ENCODE measurements at places on chromosomes 4 and X.

GRCh38 chr4:14719053-14719452 lies 283.2 kb upstream of the CPEB2 start:
- peak; percentile 87 for DNase-seq

- no peak for DNase-seq
These were observed 85.2 kb downstream of the HS3ST1 start for GRCh38 chr4:11343536-11343935.

GRCh38 chr4:132839070-132839469 lies 310.0 kb upstream of the PCDH10 start:
- no peak for DNase-seq

GRCh38 chr4:109205186-109205585 lies 97.3 kb downstream of the COL25A1 start:
- no peak for DNase-seq

DNA sequence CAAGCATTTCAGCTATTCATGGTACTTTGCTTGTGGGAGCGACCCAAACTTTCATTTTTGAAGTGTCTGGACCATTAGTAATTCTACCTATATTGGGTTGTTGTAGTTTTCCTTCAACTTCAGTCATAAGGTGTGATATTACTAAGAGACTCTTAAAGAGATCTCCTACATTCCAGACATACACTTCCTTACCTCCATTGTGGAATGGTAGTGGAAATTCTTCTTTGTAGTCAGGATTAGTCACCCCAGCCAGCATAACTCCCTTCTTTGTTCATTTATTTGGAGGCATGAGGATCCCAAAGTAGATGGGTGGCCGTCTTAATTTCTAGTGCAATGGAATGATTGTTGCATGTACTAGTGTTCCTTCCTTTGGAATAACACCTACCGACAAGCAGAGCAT lies 991.4 kb downstream of the ARAP2 start:
- no peak for DNase-seq

DNA sequence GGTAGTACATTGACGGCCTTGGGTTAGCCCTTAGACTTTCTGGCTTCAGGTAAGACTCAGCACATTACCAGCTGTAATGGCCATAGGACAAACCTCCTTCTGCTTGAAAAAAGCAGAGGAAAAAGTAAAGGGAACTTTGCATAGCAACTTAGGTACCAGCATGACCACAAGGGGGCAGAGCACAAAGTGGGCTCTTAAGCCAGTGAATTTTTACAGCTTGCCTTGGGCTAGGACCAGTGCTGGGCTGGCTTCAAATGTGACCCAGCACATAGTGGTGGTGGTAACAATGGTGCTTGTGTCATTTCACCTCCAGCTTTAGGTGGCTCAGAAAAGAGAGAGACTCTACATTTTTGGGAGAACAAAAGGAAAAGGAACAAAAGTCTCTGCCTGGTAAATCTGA lies 66.1 kb downstream of the KLHL4 start:
- no peak for DNase-seq

GRCh38 chr4:159227984-159228383 lies 125.1 kb downstream of the RAPGEF2 start:
- DNase-seq: peak; percentile 90

DNA sequence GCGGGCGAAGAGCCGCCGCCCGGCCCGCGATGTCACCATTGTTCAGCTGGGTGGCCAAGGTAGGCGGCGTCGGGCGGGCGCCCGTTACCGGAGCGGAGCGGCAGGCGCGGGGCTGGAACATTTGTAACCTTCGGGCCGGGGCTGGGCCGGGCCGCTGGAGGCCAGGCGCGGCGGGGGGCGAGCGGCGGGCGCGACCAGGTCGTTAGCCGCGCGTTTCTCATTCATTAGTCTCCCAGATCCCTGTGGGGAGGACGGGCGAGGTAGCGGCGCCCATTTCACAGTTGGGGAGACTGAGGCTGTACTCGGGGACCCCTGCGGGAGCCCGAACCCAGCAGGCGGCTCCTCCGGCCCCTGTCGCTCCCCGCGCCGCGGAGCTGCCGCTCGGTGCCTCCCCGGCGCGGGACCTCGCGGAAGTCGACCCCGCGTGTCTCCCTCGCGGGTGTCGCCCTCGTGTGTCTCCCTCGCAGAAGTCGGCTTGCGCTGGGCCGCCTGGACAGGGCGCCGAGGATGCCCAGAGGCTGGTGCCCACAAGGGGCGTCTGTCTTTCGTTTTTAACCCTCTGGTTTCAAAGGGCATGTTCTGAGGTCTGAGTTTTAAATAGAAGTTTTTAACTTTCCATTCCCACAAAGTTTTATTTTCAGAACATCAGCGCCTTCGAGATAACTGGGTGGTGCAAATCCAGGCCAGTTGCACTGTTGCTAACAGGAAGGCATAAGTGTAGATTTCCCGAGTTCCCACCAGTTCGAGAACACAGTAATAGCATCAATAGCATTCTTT lies 17.5 kb downstream of the PTTG2 start:
- peak; percentile 70 for DNase-seq

DNA sequence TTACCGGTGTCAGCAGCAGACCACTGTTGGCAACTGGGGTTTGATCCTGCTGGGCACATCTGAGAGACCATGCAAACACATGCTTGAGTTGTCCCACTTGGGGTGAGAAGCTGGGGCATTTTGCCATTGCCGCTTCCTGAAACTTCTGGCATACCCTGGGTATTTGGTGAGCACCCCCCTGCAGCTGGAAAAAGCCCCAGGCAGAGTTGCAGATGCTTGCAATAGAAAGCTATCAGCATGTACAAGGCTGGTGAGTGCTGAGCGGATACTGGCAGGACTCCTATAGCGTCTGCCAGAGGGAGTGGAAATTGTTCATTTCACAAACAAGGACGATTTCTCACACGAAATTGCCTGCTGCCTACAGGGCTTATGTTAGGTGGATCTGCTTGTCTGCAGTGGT lies 32.3 kb downstream of the SUPT20HL1 start:
- DNase-seq: no peak

- no peak for DNase-seq
These were observed 181.7 kb upstream of the AGTR2 start for GRCh38 chrX:115988825-115989224.

GRCh38 chrX:40157228-40158035 lies 59.7 kb upstream of the BCOR start:
- no peak for DNase-seq

DNA sequence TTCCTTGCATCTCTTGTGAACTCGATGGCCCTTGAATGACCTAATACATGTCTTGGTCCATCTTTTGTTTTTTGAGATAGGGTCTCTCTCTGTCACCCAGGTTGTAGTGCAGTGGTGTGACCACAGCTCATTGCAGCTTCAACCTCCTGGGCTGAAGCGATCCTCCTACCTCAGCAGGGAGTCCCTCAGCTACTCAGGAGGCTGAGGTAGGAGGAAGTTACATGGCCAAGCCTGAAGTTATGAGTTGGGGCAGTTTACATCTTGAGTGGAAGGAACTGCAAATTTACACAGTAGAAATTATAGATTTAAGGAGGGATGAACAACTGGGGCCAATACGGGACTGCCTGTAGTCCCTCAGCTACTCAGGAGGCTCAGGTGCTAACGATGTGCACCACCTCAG lies 97.2 kb upstream of the METTL14 start:
- no peak for DNase-seq

DNA sequence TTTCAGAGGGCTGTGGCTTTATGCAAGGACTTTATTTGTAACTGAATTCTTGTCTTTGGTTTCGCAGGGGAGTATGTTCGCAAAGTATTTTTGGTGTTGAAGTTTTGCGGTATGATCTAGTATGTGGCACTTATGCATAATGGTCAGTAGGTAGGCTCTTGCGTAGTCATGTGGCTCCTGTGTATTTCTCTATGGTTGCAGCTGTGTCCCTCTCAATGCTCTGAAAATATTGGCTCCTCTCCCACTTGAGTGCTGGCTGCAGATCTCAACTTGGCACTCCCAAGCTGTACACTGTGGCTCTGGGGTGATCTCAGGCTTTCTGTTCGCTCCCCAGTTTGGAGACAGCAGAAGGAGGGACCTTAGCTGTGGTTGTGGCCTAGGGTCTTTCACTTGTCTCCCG lies 24.8 kb downstream of the ARMCX5 start:
- no peak for DNase-seq

DNA sequence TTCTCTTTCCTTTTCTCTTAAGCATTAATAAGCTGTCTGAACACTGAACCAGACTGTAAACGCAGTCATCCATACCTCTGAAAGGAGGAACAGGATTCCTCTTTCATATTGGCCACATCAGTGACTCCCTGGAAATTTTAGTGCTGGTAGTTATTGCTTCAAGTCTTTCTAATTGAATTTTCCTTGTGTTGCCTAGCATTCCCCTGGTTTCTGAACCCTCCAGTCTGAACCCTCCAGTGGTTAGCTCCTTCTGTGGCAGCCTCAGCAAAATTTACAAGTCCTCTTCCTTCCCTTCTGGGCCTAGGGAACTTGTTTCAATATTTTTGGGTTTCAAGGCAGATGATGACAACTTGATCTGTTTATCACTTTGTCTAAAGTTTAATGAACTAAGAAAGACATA lies 7.9 kb downstream of the SPARCL1 start:
- DNase-seq: no peak

- DNase-seq: no peak
These were observed 7.0 kb downstream of the RPL36A start for GRCh38 chrX:101397779-101398178.

DNA sequence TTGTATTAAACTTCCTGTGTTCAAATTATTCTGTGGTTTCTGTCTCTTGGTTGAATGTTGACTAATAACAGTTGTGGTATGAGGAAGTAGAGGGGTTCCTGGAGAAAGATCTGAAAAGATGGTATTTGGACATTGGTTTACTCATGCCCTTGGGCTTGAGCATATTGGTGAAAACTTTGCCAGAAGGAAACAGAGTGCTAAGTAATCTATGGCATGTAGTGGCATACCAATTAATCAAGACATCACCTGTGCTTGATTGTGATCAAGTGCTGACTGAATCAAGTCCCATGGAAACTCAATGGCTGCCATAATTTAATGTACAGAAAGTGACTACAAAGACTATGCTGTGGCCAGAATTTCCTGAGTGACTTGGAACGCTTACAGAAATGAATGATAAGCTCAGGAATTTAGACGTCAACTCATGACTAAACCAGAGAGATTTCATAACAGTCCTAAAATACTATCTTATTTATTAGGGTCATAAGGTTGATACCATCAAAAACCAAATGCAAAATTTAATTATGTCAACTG lies 2062.9 kb downstream of the ARAP2 start:
- peak; percentile 94 for DNase-seq

- DNase-seq: peak; percentile 19
These were observed 919.6 kb upstream of the DIAPH2 start for GRCh38 chrX:95764972-95765451.

- DNase-seq: no peak
These were observed 445.5 kb downstream of the ZIC3 start for GRCh38 chrX:138011468-138011867.

DNA sequence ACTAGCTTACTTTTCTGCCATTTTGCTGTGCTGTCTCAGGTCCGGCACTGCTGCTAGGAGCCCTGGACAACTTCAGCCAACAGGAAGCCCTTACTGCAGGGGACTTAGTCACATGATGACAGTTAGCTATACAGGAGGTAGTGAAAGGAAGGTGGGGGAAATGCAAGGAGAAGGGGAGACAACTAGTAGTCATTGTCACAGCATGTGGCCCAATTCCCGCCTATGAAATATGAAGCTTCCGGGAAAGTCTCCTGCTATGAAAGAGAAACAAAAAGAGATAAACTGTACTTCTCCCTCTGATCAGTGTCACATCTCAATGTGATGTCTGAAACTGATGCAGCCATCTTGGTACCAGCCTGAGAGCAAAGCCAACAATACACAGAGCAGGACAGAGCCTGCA lies 71.6 kb downstream of the AMELX start:
- peak; percentile 3 for DNase-seq

DNA sequence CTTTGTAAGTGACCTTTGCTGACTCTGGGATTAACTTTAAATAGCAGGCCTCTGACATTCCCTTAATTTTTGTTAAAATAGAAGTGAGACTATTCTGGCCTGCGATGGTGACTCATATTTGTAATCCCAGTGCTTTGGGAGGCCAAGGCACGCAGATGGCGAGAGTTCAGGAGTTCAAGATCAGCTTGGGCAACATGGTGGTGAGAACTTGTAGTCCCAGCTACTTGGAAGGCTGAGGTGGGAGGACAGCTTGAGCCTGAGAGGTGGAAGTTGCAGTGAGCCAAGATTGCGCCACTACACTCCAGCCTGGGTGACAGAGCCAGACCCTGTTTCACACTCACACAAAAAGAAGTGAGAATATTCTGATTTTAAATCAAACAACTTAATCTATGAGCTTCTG lies 27.3 kb downstream of the ZNF330 start:
- DNase-seq: peak; percentile 41

- peak; percentile 33 for DNase-seq
These were observed 23.6 kb downstream of the CA5B start for GRCh38 chrX:15761564-15762191.

- DNase-seq: peak; percentile 54
These were observed 171.4 kb upstream of the ANXA3 start for GRCh38 chr4:78379991-78380729.

GRCh38 chr4:113673450-113673849 lies 88.1 kb downstream of the CAMK2D start:
- DNase-seq: peak; percentile 38

GRCh38 chr4:103364083-103364482 lies 165.9 kb upstream of the CENPE start:
- DNase-seq: no peak

- peak; percentile 35 for DNase-seq
These were observed 82.6 kb downstream of the PCDH7 start for GRCh38 chr4:30802622-30803323.

DNA sequence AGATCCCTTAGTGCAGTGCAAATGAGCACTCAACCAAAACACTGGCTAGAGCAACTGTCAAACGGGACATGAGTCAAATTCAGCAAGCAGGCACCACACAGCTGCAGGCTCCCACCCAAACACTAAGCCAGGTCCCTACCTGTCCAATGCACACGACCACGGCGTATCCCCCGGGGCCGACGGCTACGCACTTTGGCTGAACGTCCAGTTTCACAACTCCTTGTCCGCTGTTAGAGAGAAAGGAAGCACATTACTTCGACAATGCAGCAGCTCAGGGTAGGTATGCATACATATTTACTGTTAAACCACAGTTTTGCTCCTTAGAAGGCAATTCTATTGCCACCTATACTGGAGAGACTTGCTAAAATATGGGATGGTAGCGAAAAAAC lies 35.4 kb downstream of the WDR1 start:
- DNase-seq: no peak

DNA sequence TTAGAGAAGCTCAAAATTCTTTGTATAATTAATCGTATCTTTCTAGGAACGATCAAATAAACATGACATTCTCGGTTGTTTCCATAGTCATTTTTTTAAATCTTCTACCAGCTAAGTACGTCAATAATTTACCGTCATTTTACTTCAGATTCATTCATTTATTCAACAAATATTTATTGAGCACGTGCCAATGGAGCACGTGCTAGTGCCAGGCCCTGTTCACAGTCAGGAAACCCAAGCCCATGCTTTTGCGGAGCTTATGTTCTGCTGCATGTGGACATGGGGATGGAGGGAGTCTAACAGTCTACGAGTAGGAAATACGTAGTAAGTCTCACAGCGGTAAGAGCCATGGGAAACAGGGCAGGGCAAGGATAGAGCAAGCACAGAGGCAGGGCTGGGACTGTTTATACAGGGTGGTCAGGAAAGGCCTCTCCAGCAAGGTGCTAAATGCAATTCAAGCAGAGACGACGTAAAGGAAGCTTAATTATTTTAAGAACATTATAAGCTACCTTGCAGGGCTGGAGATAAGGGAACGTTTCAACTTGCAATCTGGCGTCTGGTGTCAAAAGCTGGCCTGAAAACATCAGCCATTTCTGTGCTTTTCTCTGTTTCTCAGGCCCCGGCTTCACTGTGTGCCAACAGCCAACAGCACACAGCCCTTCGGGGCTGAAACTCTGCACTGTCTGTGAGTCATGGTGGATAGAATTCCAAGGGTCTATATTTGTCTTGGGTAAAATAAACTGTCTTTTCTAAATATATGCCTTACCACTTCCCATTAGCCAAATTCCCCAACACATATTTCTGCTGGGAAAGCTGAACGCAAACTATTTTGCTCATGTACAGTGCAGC lies 517.1 kb upstream of the ZFP42 start:
- peak; percentile 98 for DNase-seq

Measured in fibroblast of skin of back (primary cell).